ENCODE measurements at places on chromosomes 6 and 20. TPM values are rescaled to one million over a fixed set of nuclear protein-coding genes. Genes with fewer than 3 reads are reported as not detected.
A peak's percentile ranks its signal among the peaks of the same experiment; 100 is the strongest.

Gene OTOR
- total RNA-seq: not detected

Gene ZFP57
- not detected for total RNA-seq

Gene PRICKLE4
- 2.4 TPM for total RNA-seq

Gene PTPRK
- total RNA-seq: 86.3 TPM

- peak; percentile 88 for DNase-seq
These were observed 55.4 kb upstream of the TULP4 start for GRCh38 chr6:158256746-158257424.

DNA sequence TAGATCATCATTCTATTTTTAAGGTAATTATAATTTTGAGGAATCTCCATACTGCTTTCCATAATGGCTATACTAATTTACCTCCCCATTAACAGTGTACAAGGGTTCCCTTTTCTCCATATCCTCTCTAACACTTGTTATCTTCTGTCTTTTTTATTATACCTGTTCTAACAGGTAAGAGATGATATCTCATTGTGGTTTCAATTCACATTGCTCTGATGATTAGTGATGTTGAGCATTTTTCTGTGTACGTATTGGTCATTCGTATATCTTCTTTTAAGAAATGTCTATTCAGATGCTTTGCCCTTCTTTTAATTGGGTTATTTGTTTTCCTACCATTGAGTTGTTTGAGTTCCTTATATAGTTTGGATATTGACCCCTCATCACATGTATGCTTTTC is 81.6 kb upstream of the SCAF8 start:
- no peak for DNase-seq

DNA sequence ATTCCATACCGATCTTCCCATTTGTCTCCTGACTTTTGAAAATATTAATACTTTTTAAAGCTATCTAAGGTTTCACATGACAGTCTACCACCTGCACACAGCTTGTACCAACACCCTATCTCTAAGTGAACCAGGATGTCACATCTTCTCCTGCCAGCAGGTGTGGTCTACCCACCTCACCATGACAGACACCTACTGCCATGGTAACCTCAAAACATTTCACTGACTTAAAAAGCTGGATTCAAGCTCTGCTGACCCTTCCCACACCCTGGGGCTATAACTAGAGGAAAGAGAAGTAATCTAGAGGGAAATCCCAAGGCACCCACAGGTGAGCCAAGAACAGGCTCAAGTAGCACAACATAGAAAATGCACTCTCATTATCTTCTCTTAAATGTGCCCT is 1.2 kb downstream of the SLC17A3 start:
- no peak for DNase-seq

DNA sequence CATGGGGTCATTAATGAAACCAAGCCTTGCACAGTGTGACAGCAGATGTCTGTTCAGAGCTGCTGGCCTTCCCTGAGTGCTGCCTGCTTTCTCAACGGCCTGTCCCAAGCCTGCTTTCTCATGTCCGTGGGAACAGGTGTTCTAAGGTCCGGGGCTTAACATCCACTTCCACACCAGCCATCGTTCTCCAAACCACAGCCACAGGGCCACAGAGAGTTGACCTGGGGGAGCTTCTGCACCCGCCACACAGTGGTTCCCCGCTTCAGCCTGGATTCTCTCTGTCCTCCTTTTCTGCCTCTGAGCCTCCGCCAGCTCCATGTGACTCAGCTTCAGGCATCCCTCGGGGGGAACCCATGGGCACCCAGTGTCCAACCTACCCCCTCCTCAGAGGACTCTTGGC is 26.9 kb upstream of the PPP1R3G start:
- no peak for DNase-seq
